ENCODE measurements at places on chromosomes 2 and 18.

DNA sequence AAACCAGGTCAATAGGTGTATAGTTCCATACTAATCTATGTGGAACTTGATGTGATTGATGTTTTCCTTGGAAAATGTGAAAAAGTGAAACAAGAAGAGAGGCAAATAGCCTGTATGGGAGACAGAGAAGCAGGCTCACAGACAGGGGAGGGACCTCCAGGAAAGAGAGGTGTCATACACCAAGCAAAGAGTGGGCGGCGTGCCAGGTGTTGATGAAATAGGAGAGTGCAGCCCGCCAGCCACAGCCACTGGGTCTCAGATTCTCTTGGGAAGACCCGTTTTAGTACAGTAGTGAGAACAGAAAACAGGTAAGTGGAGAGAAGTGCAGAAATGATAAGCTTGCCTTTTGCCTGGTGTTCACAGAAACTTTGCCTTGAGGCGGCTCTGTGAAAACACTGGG, 301.9 kb downstream of the ZNF407 start:
- no peak for DNase-seq

DNA sequence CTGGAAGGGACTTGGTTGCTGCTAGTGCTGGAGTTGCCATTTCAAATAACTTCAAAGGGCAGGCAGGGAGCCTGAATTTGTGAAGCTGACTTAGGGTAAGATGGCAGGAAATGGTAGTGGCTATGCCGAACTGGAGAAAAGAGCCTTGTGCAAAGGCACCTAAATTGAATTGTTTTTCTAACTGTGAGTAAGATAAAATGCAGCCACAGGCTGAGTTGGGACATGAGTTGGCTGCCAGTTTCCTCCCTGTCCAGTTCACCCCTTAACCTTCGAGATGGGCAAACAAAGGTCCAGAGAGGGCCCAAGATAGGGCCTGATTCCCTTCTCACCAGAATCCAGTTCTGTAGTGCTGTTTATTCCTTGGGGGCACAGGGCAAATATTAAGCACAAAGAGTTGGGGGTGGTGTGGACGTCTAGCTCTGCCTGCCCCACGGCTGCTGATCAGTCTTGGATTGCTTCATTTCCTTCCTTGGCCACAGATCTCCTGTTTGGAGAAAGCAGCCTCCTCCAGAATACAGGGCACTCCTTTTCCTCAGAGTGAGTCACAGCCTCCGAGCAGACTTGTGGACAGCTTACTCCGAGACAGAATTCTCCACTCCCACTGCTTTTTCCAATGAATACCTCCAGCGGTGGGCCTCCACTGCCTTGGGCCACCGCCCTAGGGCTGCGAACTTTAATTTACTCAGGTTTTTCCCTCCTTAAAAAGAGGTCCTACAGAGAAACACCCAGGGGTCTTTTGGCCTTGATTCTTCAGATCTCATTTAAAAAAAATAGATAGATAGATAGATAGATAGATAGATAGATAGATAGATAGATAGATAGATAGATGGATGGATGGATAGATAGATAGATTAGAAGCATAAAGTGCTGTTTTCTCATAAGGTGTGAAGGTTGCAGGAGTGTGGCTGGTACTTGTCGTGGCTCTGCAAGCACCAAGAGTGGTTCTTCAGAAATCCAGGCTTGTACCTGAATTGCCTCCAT, 18.4 kb upstream of the SLC20A1 start:
- DNase-seq, result no peak

- DNase-seq, result no peak
Observed at GRCh38 chr2:170076189-170076588, 101.8 kb upstream of the MYO3B start.

- no peak for DNase-seq
Observed at GRCh38 chr2:175048275-175048674, 43.1 kb upstream of the CHN1 start.

DNA sequence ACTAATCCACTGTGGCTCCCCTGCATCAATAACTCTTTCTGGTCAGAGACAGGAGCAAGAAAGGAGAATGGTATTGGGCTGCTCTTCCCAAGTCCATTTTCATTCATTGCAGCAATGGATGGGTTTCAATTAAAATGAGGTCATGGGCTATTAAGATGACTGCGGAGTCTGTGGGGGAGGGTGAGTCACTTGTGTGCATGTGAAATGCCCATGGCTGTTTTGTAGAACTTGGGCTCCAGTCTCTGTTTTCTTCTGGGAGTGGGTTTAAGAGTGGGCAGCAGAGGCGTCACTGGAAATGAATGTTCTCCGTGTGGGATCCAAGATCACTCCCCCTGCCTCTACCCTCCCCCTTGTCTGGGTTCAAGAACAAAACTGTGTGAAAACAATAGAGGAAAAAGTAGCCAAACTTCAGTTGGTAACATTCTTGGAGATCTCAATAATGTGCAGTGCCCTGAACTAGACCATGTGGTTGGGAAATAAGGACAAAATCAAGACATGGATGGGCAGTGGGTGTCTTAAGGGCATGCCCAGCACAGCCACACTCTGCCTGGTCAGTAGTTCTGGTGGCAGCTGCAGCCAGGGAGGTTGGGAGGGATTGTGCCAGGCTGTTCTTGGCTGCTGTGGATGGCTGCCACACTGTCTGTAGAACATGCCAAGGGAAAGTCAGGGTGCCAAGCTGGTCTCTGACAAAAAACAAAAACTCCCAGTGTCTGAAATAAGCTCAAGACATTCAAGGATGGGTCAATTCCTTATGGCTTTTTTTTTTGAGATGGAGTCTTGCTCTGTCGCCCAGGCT, 68.2 kb upstream of the CXCR4 start:
- no peak for DNase-seq

GRCh38 chr2:128808462-128809258, 490.0 kb upstream of the HS6ST1 start:
- no peak for DNase-seq

DNA sequence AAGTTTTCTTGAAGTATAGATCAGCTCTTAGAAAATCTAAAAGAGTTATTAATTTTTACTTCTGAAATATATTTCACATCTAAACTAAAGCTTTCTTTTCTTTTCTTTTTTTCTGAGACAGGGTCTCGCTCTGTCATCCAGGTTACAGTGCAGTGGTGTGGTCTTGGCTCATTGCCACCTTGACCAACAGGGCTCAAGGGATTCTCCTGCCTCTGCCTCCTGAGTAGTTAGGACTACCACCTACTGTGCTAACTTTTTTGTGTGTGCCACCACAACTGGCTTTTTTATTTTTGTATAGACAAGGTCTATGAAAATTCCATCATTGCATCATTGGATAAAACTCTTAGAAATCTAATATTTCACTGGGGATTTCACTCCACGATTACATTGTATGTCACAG, 10.0 kb upstream of the ALPG start:
- DNase-seq, result no peak

DNA sequence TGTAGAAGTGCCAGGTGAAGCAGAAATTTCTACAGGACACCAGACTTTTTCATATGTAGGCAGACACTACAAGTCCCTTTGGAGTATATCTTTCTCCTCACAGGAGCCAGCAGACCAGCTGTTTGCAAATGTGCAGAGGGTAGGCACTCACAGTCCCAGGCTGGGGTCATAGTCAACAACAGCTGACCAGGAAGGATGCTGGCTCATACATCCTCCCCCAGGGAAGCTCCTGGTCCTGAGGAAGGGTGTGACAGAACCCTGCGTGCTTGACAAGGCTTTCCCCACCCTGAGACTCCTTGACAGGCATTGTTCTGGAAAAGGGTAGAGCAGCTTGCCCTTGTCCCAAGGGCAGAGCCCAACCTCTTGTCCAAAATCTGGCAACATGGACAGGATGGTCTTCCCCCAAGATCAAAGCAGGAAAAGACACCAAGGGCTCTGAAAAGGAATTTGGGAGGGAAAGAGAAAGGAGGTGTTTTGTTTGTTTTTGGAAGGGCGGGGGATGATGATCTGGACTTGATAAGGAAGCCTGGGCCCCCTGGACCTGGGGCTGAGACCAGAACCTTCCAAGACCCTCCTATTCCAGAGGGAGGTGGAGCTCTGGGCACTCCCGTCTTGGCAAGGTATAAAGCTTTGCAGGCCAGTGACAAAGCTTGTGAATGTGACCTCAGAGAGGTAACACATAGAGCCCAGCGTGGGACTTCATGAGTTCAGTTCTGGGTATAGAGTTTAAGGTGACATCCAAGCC, 87.1 kb downstream of the GFPT1 start:
- no peak for DNase-seq

DNA sequence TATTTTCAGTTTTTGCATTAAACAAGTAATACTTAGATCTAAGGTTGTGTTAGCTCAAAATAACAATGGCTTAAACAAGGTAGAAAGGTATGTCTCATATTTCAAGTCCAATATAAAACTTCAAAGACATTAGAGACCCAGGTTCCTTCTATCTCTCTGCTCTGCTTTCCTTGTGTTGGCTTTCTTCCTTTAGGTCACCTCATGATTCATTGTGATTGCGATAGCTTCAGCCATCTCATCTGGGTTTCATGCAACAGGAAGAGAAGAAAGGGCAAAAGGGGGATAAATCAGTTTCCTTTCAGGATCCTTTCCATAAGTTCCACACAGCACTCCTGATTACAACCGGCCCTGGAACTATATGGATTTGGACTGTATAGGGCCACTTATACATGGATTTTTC, 16.0 kb upstream of the TBR1 start:
- no peak for DNase-seq

All from hematopoietic multipotent progenitor cell treated with erythropoietin and hydrocortisone succinate and interleukin-3 and kit ligand, for 8 days (in vitro differentiated cells).